Left forelimb (tissue), 1 donor: ENCODE measurements at places on chromosomes 13 and 19.

GRCh38 chr13:109611912-109612691 lies 174.3 kb downstream of the IRS2 start:
- no peak for DNase-seq

DNA sequence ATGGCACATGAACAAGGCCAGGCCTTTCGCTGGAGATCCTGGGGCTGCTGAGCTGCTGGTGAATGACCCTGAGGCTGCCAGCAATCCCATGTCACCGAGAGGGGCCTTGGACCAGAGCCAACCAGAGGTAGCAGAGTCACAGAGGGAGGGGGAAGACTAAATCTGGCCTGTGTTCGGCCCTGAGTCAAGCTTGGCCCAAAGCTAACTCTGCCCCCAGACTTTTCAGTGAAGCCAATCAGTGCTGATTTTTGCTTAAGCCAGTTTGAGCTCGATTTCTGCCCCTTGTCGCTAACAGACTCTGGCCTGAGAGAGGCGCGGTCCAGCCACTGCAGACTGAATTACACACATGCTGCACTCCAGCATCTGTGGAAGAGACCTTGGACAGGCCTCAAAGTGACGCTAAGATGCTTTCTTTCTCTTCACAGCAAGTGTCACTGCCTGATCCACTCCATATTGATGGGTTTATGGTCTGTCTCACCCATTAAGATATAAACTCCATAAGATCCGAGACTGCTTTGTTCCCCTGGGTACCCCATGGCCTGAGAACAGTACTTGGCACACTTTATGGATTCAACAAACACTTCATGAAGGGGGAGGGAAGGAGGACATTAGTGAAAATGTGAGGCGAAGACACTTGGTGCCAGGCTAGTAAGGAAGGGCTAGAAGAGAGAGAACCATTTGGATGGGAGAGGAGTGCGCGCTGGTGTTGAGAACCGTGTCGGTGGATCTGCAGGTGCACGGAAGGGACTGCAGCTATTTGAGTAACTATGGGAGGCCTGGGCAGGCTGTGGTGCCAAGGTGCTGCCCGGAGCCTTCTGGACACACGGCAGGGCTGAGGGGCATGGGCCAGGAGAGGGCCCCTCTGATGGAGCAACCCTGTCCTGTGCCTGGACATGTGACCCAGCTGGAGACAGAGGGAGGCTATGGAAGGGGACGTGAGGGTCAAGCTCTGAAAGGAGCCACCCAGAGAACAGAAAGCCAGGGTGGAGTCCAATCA lies 17.6 kb downstream of the RANBP3 start:
- no peak for DNase-seq

DNA sequence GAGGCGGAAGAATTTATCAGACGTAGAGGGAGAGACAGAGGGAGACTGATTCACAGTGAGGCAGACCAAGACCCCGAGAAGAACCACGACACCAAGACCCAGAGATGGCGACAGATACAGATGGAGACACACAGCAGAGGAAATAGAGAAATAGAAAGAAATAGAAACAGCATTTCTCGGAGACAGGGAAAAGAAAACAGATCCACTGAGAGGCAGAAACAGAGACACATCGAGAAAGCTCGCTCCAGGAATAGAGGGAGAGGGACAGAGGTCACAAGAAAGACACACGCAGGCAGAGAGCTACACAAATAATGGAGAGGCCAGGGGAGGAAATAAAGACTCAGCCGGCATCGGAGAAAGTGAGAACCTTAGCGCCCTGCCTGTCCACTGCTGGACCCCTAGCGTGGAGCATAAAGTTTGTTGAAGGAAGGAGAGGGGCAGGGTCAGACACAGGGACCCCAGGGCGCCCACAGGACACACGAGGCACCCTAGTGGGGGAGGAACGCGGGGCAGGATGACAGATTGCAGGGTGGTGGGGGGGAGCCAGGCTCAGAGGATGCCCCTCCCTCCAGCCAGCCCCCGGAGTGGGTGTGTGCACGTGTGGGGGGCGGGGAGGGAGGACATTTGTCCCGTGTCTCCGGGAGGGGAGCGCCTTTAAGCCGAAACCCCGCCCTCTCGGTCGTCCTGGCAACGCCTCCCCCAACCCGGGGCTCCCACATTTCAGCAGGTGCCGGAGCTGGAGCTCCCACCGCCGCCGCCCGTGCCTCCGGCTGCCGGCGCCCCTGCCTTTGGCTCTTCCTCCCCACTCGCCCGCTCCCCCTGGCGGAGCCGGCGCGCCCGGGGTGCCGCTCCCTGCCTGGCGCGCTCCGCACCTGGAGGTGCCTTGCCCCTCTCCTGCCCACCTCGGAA lies at the start of gene PRKCG:
PRKCG (plus strand) TSS at position 716 of the 909 bp plus-strand sequence. CDS start 298 bp downstream, outside the sequence.
- DNase-seq = no peak

DNA sequence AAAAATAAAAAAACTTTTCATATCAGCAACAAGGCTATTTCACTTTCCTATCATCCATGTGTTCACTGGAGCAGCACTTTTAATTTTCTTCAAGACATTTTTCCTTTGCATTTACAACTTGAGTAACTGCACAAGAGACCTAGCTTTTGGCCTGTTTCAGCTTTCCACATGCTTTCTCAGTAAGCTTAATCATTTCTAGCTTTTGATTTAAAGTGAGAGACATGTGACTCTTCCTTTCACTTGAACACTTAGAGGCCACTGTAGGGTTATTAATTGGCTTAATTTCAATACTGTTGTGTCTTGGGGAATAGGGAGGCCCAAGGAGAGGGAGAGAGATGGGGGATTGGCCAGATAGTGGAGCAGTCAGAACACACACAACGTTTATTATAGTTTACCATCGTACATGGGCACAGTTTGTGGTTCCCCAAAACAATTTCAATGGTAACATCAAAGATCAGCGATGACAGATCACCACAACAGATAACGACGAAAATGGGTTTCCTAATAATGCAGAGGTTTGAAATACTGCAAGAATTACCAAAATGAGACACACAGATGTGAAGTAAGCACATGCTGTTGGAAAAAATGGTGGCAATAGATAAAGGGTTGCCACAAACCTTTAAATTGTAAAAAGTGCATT lies 117.6 kb downstream of the GGACT start:
- DNase-seq = no peak

DNA sequence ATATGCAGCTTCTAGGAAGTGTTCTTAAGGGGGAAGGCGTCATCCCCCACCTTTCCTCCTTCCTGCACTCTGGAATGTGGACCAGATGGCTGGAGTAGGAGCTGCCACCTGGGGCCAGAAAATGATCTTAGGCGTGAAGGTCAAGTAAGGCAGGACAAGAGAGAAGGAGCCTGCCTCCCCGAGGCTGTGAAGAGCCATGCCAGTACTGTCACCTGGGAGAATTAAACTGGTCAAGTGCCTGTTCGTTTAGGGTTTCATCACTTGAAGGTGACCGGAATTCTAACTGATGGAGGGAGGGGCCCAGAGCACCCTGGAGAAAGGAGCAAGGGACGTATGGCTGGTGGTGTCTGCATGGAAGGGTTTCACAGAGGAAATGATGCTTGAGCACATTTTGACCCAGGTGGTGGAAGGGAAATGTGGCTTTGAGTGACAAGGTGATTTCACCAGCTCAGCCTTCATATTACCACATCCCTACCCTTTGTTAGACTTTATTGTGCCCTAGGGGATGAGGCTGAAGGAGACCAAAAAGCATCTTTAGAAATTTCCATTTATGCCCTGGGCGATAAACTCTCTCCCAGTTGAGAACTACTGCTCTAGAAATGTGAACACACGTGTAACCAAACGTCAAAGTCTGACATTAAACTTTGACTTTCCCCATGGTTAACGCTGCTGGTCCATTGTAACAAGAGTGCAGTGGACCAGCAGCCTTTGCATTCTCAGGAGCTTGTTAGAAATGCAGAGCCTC lies 37.5 kb downstream of the PPP2R1A start:
- no peak for DNase-seq

- no peak for DNase-seq
Measured at GRCh38 chr13:107799001-107799400, 416.3 kb downstream of the LIG4 start.

GRCh38 chr19:6260376-6260775 lies 19.4 kb downstream of the MLLT1 start:
- DNase-seq = no peak

DNA sequence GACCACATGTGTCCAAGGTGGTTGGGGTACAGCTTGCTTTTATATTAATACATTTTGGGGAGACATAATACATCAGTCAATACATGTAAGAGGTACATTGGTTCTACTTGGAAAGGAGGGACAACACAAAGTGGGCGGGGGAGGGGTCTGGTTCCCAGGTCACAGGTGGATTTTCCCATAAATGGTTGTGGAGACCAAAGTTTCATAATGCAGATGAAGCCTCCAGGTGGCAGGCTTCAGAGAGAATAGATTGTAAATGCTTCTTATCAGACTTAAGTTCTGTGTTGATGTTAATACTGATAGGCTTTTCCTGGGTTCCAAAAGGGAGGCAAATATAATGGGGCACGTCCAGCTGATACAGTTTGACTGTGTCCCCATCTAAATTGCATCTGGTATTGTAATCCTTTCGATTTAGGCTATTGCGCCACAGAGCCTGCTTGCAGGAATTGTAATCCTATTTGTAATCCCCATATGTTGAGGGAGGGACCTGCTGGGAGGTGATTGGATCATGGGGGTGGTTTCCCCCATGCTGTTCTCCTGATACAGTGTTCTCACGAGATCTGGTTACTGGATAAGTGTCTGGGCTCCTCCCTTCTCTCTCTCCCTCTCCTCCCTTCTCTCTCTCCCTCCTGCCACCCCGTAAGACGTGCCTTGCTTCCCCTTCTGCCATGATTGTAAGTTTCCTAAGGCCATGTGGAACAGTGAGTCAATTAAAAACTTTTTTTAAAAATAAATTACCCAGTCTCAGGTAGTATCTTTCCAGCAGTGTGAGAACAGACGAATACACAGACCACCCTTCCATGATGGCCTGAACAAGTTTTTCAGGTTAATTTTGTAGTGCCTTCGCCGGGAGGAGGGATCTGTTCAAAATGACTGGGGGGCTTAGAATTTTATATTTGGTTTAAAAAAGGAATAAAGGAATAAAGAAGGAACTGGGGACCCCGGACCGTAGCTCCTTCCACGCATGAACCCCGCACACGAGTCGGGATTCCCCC lies 44.9 kb downstream of the ZNF823 start:
- DNase-seq = no peak

GRCh38 chr19:40611096-40611495 lies 9.9 kb downstream of the LTBP4 start:
- no peak for DNase-seq

DNA sequence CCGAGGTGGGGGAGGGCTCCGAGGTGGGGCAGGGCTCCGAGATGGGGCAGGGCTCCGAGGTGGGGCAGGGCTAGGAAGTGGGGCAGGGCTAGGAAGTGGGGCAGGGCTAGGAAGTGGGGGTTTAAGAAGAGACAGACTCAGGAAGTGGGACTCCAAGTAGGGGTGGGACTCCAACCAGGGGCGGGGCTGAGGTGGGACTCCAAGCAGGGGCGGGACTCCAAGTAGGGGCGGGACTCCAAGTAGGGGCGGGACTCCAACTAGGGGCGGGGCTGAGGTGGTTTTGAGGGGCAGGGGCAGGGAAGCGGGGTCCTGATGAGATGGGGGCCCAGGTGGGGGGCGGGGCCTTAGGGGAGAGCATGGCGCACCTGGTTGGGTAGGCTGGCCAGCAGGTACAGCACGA lies 13.6 kb downstream of the CFD start:
- no peak for DNase-seq

- no peak for DNase-seq
Measured at GRCh38 chr13:35531526-35531925, 55.0 kb upstream of the MAB21L1 start.

DNA sequence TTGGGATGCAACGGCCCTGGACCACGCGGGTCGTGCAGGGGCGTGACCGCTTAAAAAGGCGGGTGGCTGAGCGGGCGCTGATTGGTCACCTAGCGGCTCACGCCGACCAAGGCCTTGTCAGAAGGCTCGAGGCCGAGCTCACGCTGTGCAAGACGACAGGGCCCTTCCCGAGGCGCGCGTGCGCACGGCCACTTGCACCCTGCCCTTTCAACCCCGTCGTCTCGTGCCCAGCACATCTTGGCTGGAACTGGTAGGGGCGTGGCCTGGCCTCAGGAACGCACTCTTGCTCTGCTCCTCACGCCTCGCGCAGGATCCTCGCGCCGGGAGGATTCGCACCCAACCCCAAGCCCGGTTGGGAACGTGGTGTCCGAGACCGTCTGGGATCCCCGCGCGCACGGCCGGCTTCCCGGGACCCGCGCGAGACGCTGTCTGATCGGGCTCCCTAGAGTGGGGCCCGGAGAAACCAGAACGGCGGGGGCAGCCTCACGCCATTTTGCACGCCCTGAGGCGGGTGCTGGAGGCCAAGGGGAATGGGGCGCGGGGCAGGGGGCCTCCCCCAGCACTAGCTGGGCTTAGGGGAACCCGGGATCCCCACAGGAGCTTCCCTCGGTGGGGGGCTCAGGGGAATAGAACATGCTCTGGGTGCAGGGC lies at the start of gene MEIOSIN:
MEIOSIN (plus strand) TSS at position 280 of the 651 bp plus-strand sequence. CDS start 1,938 bp downstream, outside the sequence.
- no peak for DNase-seq

DNA sequence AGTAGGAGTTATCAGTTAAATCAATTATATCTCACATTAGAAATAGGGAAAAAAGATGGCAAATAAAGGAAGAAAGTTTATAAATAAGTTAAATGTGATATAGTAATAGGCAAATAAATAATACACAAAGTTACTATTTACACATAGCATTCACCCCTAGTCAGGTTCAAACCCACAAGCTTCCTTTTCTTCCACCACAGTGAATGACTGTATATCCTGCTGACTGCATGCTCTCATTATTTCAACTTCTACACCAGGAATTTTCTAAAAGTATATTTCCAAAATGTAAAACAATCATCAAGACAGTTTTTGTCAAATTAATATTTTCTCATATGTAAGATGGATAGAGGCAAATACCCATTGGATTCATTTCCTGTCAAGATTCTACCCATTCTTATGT lies 548.6 kb upstream of the SLITRK5 start:
- no peak for DNase-seq

DNA sequence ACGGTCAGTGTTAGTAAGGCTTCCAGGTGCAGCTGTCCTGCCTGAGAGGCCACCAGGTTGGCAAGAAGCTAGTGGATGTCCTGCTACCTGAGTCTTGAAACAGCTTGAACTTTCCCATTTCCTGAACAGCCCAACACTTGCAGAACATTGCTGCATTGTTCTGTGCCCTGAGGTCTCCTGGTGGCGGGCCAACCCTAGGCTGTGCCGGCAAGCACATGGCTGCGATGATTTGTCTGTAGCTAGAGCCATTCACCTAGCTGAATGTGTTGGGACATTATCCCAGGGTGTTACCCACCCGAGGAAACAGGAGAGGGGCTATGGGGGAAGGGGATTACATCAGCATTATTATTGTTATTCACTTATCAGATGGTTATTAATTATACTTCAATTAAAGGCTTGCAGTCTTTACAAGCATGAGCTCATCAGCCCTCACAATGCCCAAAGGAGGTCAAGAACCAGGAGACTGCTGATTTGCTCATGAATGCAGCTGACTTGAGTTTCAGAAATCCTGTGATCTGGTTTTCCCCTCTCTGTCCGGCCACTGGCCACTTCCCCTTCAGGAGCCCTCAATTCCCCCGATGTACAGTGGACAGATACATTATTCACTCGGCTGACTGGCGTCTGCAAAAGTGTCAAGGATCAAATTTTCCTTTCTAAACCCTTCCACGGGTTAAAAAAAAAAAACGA lies 187.6 kb upstream of the TSC22D1 start:
- no peak for DNase-seq
